ENCODE measurements at places on chromosomes 4 and X.

DNA sequence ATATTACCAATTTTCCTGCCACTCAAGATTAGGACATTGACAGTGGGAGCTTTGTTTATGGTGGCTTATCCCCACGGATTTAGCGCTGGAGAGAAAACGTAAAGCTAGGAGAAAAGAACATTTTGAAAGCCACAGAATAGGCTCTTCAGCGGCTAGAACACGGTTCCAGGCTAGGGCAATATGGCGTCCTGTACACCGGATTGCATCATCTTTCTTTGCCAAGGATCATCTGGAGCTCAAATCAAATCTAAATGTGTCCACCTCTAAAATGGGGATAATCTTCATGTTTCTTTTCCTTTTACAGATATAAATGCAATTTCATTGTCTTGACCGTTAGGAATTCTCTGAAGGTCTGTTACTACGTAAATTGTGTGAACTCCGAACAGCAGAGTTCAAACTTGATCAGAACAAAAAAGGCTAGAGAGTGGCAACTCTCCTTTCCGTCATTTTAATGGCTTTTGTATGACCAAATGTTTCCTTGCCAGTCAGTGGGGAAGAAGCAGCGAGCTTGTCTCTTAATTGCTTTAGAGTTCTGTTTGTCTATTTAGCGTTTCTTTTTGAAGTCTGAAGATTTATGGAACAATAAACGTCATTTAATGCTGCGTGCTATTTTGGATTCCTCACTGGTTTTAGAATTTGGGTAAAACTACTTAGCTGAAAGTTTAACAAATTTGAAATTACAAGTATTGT, 2.6 kb upstream of the WWC2 start:
- DNase-seq: no peak

- no peak for DNase-seq
Observed at GRCh38 chr4:39976945-39977488, 694 bp downstream of the PDS5A start.

DNA sequence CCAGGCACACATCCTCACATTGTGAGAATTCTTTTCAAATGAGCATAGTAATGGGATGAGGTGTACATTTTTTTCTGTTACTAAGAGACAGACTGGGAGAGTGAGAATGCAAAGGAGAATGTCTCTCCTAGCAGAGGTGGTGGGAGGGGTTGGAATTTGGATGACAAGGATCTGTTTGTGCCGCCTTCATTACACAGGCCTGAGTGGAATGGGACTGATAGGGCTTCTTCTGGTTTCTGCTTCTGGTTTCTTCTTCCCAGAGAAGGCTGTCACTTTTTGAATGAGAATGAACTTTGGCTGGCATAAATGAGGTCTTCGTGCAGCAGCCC, 55.4 kb downstream of the C4orf51 start:
- no peak for DNase-seq

DNA sequence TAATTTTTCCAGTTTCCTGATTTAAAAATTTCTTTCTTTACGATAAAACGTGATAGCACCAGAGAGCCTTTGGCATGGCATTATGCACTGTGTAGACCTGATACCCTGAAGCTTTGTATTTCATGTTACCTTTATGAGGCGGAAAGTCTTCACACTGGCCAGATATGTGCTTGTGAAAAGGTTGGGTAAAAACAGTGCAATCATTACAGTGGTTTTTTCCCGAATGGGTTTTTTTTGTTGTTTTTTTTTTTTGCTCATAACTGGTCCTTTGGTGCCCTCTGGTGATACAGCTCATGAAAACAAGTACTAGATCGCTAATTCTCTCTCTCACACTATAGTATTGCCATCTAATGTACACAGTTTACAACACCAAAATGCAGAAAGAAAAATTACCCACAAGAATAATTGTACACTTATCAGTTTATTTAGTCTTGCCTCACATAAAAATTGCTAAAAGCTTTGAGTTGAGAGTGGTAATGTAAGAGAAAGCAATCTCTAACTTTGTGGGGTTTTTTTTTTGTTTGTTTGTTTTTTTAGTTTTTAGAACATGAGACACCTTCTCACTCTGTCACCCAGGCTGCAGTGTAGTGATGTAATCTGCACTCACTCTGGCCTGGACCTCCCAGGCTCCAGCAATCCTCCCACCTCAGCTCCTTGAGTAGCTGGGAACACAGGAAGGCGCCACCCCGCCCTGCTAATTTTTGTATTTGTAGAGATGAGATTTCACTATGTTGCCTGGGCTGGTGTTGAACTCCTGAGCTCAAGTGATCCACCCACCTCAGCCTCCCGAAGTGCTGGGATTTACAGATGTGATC, 21.3 kb downstream of the SPCS3 start:
- no peak for DNase-seq

DNA sequence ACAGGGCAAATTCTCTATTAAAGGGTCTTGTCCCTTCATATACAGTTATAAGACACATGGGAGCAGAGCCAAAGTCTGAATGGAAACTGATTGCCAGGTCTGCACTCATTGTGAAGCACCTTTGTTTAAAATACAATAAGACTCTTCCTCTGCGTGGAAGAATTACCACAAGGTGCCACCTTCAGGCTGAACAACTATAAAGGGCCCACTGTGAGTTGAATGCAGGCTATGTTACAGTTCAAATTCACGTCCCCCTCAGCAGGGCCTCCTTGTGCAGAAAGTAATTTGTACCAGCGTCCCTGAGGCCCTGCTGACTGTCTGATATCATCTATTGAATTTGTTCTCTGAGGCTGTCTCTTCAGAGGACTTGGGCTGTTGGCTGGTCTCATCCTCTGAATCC, 225.8 kb upstream of the TEX13C start:
- DNase-seq: no peak

DNA sequence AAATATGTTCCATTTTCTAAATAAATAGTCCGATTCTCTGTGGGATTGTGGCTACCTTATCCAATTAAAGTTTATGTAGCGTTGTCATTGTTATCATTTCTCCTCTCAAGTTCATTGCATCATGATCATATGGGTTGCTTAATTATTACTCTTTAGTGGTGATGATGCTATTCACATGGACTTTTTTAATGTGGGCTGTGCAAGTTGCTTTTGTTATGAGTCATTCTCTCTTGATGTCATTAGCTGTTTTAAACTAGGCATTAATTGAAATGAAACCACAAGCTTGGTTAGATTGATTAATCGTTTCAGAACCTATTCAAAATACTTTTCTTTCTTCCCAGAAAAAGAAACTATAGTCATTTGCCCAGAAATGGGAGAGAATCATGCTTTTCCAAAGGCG, 38.2 kb downstream of the NHS start:
- DNase-seq: no peak

- no peak for DNase-seq
Observed at GRCh38 chr4:152009031-152009670, 248.3 kb upstream of the GATB start.

- DNase-seq: no peak
Observed at GRCh38 chr4:5710065-5710960, 688 bp upstream of the EVC start.

- no peak for DNase-seq
Observed at GRCh38 chr4:165204462-165204830, 2.9 kb upstream of the KLHL2 start.

- DNase-seq: no peak
Observed at GRCh38 chrX:44503560-44503959, 39.1 kb downstream of the FUNDC1 start.

DNA sequence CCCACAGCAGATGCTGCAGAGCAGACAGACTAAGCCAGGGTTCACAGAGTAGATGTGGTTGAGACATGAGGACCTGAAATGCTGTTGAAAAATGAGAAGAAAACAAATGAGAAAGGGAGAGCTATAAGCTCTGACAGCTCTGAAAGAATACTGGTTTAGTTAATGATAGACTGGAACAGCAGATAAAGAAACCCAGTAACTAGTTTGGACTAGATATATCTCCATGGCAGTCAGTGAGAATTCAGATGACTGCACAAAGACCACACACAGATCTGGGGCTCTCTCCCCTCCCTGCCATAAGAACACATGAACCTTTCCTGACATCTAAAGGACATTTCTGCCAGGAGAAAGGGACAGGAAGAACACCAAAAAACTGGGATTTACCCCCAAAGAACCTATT, 8.2 kb downstream of the NAA11 start:
- DNase-seq: no peak

DNA sequence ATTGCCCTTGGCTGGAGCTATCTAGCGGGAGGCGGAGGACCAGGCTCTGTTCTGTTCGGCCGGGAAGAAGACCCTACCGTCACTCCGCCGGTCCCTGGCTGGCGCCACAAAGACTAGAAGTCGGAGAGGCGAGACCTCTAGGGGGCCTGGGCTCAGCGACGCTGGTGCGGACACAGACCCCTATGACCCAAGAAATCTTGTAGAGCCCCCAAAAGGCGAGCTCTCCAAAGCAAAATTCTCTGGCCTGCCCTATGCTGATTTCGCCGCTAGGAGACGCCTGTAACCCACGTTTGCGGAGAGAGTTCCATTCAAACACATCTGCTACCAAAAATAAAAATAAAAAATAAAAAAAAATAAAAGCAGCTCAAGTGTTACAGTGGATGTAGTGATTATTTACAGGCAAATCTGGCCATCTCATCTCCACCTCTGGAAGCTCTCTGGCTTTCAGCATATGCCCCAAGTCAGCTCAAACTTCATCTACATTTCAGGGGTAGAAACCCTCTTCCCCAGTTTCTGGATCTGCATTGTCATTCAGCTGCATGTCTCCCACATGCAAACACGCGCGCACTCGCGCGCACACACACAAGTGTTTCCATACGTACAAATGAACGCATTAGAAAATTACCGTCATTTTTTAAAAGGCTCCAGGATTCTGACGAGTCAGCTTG, 2.4 kb upstream of the PCDH10 start:
- no peak for DNase-seq

- no peak for DNase-seq
Observed at GRCh38 chr4:144480068-144480467, 165.9 kb upstream of the HHIP start.

- DNase-seq: no peak
Observed at GRCh38 chrX:1134976-1135375, 77.5 kb downstream of the CRLF2 start.

DNA sequence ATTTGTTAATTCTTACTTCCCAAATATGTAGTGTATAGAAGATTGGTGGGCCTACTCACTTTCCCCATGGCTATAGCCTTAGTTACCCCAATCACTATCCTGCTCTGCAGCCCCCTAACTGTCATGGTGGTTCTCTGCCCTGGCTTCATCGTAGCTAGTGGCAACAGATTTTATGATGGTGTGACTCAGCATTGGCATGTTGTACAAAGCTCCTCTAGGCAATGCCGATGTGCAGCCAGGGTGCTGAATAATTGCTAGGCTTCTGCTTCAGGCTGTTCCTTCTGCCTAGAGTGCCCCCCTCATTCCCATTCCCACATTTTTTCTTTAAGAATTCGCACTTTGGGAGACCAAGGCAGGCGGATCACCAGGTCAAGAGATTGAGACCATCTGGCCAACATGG, 35.2 kb downstream of the AFF2 start:
- DNase-seq: no peak

DNA sequence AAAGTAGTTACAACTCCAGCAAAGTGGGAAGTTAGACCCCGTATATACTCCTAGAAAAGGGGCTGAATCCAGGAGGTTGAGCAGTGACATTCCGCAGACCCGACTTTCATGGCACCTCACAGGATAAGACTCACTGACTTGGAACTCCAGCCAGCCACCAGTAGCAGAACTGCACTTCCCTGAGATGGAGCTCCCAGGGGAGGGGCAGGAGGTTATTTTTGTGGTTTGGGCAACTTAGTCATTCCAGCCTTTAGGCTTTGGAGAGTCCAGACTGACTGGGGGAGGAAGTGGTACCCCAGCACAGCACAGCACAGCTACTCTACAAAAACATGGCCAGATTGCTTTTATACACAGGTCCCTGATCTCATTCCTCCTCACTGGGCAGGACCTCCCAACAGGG, 319.1 kb downstream of the PCDH19 start:
- DNase-seq: no peak

GRCh38 chrX:1351981-1352714, 15.6 kb downstream of the IL3RA start:
- DNase-seq: no peak

GRCh38 chrX:108028854-108029253, 16.0 kb upstream of the VSIG1 start:
- DNase-seq: no peak

DNA sequence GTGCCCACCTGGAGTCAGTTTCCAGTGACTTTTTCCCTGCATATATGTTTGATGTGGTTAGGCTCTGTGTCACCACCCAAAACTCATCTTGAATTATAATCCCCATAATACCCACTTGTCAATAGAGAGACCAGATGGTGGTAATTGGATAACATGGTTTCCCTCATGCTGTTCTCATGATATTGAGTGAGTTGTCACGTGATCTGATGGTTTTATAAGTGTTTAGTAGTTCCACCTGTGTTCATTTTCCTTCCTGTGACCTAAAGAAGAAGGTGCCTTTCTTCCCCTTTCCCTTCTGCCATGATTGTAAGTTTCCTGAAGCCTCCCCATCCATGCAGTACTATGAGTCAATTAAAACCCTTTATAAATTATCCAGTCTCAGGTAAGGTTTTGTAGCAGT, 740.9 kb downstream of the ARAP2 start:
- DNase-seq: no peak

DNA sequence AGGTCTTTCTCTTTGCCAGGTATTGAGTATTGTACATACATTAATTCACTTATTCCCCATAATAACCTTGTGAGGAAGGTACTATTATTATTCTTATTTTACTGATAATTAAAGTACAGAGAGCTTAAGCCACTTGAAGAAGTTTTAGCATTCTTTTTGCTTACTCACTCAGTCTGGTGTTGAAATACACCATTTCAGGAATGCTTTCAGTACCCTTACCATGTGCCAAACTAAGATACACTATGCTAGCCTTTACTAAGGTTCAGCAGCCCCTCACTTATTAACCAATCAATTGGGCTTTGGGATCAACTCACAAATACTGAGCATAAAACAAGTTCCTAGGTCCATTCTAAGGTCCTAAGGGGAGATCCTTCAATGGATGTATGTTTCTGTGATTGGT, 179.0 kb upstream of the FGF13 start:
- no peak for DNase-seq

- DNase-seq: no peak
Observed at GRCh38 chr4:1398681-1399507, 7.3 kb downstream of the NKX1-1 start.

- DNase-seq: no peak
Observed at GRCh38 chr4:105092768-105093167, 53.9 kb upstream of the TET2 start.
